ENCODE measurements at places on chromosomes 16 and 17.

DNA sequence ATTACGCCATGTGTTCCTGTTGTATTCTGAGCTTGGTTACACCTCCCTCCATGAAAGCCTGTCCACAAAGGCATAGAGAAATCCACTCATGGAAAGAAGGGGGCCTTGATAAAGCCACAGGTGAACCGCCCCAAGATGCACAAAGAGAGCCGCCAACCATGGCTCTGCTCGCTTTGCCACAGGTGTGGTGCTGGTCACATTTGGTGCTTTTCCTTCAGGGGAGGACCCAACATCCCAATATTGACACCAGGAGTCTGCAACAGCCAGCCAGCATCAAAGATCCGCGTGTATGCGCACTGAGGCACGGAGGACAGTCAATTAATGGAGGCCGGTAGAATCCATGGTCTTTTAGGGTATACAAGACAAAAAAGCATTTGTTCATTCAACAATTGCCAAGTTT is 7.3 kb downstream of the ABCA3 start:
- no peak for DNase-seq

GRCh38 chr17:58741121-58741625 is 14.5 kb upstream of the PPM1E start:
- DNase-seq = no peak

DNA sequence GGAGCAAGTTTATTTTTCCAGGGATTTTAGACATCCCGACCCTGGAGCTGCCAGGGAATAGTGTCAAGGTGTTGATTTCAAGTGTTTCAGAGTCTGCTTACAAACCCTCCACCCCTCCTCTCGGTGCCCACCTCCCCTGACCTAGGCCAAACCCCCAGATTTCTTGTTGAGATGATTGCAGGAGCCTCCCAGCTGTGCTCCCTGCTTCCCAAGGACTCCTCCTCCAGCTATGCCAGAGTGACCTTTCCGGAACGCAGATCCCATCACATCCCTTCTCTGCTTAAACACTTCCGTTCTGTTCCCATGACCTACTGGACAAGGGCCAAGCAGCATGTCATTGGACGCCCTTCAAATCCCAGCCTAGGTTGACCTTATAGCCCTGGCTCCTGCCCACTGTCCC is 23.7 kb upstream of the CDH1 start:
- no peak for DNase-seq

DNA sequence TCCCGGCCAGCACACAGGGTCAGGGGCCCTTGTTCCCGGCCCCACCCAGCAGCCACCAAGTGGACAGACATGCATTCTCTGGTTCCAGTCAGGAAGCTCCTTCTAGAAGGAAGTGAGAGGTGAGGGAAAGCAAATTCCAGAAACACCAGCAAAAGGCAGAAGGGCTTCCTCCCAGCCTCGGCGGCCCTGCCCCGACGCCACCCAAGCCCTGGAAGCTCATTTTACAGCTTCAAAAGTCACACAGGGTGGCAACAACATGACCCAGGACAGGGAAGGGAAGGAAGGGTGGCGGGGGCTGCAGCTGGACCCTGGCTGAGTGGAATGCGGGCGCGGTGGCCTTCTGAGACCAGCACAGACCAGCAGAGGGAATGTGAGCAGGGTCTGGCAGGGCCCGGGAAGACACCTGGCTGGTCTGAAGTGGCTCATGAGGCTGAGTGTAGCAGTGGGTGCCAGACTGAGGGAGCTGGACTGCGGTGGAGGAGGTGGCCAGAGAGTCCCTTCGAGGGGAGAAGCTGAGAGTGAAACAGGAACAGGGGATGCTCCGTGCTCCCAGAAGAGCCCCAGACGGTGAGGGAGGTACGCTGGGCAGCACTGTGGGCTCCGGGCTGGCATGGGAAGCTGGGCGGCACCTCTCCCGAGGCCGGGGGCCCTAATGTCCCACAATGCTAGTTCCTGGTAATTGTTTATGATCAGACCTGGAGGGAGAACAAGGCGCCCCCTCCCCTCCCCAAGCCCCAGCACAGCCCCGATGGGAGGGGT is 1.9 kb upstream of the UNC13D start:
- DNase-seq = no peak

DNA sequence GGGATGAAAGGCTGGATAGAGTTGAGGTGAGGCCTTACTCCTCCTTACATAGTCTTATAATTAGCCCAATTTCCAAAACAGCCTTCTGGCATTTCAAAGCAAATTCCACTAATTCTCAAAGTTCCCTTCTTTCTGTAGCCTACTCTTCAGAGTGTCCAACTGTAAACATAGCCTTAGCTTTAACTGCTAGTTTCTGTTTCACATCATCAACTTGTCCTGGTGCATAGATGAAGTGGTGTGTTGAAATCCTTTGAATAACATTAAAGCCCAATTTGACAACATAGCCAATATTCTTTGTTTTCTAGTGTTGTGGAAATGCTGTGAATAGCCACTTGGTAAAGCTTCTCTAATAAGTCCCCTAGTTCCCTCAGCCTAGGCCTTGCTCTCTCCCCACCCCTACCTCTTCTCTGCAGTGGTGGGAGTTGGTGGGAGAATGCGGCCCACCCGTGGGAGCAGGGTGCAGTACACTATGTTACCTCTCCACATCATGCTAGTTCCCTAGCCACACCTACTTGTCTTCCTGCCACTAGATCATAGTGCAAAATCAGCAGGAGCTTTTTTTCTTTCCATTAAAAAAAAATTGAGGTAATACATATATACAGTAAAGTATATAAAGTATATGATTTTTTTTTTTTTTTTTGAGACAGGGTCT is 127.0 kb upstream of the HAS3 start:
- DNase-seq = no peak

- peak; percentile 51 for DNase-seq
Observed at GRCh38 chr17:42659079-42659931, at the start of gene TUBG2. Gene TUBG2 (plus strand): TSS chr17:42659284. CDS start chr17:42659504, 220 bp downstream.

DNA sequence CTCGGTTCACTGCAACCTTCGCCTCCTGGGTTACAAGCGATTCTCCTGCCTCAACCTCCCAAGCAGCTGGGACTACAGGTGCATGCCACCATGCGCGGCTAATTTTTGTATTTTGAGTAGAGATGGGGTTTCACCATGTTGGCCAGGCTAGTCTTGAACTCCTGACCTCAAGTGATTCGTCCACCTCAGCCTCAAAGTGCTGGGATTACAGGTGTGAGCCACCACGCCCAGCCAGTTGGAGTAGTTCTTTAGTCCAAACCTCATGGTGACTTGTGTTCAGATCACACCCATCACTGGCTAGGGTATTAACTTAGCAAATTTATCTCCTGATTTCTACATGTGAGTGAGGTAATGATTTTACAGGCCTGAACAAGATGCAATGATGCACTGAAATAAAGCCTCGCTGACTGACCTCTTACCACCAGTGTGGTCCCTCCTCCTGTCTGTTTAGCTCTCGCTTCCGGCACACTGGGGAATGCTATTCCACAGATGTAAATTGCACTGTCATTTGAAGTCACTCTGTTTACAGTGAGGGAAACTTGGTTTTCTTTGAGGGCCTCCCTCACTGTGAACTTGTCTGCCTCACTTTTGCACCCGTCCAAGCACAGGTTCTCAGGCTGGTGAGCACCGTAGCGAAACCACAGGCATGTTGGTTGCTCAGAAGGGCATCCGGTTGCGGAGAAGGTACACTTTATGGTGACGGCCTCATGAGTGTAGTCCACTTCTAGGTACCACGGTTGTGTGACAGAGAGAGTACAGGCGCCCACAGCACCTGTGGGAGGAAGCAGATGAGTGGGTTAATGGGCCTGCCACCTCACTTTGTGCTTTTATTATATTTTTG is 5.5 kb downstream of the IGSF6 start:
- peak; percentile 61 for DNase-seq

DNA sequence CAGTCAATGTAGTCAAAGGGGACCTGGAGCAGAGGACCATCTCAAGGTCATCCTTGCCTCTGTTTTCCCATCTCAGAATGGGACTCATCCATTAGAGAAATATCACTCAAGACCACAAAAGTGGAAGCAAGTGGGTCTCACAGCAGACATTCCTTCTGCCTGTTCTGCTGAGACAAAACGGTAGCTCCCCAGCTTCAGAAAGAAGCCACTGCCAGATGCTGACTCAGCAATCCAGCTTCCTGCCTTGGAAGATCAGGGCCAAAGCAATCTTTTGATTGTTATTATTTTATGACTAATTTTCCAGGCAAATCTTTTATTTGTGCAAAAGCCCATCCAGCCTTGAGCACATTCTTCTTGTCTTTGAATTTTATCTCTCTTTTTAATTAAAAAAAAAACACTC is 86.8 kb downstream of the CCT6B start:
- no peak for DNase-seq

- DNase-seq = no peak
Observed at GRCh38 chr17:64940055-64940454, 20.8 kb upstream of the LRRC37A3 start.

GRCh38 chr17:38705523-38705802 is 390 bp downstream of the MLLT6 start:
- DNase-seq = no peak

GRCh38 chr16:26768385-26769010 is 298.2 kb upstream of the C16orf82 start:
- no peak for DNase-seq
